Fibroblast of villous mesenchyme (primary cell): ENCODE measurements at places on chromosomes 3 and 15.

DNA sequence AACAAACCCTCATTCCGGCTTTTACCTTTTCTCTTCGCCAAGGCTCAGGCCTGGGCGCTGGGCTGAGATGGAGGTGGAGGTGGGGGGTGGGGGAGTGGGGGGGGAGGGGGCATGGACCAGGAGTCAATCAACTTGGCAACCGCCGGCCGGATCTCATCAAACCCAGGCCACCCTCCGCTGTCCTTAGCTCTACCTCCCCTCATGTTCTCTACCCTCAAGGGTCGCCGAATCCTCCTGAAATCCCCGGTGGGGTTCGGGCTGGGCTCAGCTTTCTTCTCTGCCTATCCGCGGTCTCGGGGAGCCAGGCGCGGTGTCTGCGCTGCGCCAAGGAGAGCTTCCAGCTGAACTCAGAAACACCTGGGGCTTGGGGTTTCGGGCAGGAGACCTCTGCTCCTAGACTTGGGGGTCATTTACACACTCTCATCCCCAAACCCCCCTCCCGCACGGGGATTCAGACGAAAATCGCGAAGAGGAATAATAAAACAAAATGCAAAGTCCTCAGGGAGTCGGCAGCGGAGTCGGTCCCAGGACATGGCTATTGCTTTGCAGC lies 2.5 kb downstream of the ONECUT1 start:
- no peak for DNase-seq

DNA sequence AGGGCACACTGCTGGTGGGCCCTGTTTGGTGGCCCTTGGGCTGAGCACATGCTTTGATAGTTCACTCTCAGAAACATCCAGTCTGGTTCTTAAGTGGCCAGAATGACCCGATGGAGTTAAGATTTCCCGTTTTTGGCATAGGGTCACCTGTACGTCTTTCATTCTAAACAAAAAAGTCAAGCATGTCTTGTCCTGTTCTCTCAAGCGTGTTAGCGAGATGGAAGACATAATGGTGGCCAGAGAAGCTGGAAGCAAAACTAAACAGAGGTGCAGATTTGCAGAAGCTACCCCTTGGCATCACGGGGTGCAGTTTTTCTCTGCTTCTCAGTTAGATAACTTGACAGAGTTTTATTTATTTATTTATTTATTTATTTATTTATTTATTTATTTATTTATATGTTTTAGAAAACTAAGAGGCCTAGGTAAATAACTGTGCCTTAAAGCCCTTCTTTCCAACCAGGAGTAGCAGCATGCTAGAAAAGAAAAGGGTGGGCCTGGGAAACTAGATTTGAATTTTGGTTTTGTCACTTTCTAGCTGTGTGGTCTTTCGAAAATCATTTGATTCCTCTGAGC lies 63.0 kb downstream of the ST6GAL1 start:
- DNase-seq = no peak

GRCh38 chr3:49641921-49642707 lies 32.0 kb upstream of the APEH start:
- DNase-seq = no peak

GRCh38 chr3:130601442-130601971 lies 84.5 kb downstream of the COL6A6 start:
- no peak for DNase-seq

DNA sequence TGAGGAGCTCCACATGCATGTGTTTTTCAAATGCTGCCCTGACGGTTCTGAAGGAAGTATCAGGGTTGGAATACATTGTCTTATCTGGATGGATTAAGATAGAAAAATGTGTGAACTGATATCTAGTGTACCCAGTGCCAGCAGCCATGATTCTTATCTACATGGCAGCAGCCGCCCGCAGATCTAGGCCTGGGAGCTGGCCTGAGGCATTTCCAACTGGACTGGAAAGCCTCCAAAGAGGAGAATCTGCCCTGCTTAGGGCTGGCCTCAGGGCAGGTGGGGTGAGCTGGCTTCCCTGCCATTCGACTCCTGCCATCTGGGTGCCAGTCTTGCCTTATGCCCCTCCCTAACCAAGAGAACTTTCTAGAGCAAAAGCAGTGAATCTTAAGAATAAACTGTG lies 125.8 kb downstream of the SSR3 start:
- no peak for DNase-seq

- DNase-seq = no peak
Measured at GRCh38 chr3:187594272-187594671, 75.9 kb downstream of the SST start.

DNA sequence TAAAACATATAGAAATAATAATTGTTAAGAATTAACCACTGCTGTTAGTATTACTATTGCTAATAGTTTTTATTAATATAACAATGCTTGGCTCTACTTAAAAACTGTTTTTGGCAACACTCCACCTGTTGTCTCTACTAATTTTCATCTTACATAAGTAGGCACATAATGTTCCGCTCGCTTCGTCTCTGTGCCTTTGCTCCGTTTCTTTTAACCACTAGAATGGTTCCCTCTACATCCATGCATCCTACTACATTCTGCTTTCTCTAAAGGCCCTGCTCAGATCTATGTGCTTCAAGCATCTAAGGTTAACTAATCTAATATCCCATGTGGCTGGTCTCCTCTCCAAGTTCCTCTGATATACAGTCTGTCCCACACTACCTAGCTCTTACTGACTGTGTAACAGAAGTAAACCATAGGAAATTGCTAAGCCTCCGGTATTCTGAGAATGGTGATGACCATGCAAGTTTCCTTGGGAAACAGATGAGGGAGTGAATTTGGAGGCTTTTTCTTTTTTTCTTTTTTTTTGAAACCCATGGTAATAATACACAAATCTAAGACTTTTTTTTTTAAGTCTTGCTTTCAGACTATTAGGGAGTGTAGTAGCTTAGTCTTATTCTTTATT lies 138.3 kb downstream of the P3H2 start:
- peak; percentile 59 for DNase-seq

DNA sequence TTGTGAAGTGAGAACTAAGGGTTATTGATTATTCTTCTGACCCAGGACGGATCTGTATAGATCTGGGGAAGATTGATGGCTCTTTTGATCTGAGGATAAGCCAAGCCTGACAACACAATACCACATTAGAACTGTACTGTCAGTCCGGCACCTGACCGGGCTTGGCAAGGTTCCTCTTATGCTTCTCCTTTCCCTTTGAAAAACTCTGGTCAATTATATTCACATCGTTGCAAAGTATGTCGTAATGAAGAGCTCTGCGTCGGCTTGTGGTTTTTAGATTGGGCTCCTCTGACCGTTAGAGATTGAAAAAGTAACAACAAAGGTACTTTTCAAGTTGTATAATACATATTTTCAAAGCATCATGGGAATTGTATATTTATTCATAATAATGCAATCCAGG lies 389.8 kb downstream of the NR2F2 start:
- no peak for DNase-seq

- no peak for DNase-seq
Measured at GRCh38 chr3:46337911-46338310, 16.0 kb upstream of the CCR2 start.

DNA sequence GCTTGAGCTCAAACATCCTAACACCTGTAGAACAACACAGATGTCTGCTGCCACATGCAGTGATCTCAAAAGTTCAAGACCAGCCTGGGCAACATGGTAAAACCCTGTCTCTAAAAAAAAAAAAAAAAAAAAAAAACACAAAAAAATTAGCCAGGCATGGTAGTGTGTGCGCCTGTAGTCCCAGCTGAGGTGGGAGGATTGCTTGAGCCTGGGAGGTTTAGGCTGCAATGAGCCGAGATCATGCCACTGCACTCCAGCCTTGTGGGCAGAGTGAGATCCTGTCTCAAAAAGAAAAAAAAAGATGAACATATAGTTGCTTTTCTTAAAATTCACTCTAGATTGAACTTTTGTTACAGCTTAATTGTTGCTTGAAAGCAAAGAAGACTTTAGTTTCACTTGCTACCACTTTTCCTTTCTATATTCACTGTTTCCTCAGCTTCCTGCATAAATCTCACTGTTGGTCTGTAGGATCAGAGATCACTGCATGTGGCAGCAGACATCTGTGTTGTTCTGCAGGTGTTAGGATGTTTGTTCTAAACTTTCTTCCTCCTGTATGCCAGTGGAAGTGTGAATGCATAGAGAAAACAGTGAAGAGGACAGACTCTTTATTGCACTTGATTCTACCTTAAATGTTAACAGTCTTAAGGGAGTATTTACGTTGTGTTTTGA lies 12.6 kb downstream of the RAB11A start:
- DNase-seq = no peak

GRCh38 chr15:51750792-51751696 lies at the start of gene TMOD2:
Gene TMOD2, plus strand, starts transcription at chr15:51751597. Its CDS starts 14,845 bp downstream, at chr15:51766442.
- peak; percentile 25 for DNase-seq

DNA sequence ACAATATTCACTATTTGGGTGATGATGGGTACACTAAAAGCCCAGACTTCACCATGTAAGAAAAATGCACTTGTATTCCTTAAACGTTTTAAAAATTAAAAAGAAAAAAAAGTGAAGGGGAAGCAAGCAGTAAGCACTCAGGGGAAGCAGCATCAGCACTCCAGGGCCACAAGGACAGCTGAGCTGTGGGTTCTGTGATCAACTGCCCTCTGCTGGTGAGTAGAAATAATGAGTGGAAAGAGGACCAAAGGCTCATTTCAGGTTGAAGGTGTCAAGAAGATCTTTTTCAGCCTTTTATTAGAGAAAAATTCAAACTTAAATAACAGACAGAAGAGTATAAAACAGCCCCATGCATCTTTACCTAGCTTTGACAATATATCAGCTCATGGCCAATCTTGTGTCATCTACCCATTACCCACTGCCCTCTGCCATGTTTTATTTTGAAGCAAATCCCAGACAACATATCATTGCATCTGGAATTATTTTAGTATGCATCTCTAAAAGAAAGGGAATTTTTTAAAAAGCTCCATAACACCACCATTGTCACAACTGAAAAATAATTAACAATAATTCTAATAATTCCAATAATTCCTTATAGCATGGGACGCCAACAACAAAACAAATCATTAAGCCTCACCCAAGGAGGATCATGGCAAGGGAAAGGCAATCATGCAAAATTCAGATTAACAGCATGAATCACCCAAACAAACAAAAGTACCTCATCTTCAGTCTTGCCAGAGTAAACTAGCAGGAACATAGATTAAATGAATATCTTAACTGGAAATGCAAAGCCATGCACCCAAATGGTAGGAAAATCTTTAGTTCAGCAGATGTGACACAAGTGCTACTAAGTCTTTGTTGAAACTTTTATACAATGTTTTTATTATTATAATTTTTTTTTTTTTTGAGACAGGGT lies 42.5 kb downstream of the TAMM41 start:
- peak; percentile 62 for DNase-seq
